ENCODE measurements at places on chromosomes 11 and 22. TPM values are rescaled to one million over a fixed set of nuclear protein-coding genes. Genes with fewer than 3 reads are reported as not detected.

GRCh38 chr11:124724979-124725718 is 14.6 kb upstream of the NRGN start:
- no peak for ATAC-seq

DNA sequence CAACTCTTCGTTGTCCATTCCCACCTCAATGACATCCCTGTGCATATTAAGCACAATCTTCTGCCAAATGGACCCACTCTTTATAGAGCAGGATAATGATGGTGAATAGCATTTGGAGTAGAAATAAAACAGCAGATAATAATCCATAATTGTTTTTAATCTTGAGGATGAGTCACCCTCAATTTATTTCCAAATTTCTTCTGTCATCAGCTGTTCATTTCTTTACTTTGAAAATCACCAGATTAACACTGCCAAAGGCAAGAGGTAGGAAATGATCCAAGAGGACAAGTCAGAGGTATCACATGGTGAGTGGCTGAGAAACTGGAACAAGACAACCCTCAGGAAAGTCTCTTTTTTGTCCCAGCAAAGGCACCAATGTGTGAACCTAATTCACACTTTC is 7.3 kb upstream of the AMBRA1 start:
- no peak for ATAC-seq

GRCh38 chr11:40227730-40228129 is 1231.7 kb downstream of the LRRC4C start:
- no peak for ATAC-seq

The UCP3 gene
- 6.6 TPM for total RNA-seq

- no peak for ATAC-seq
Measured at GRCh38 chr11:62984451-62984991, at the start of gene SLC22A6. Gene SLC22A6 (minus strand): TSS chr11:62984967. CDS start chr11:62984690, 277 bp downstream.

DNA sequence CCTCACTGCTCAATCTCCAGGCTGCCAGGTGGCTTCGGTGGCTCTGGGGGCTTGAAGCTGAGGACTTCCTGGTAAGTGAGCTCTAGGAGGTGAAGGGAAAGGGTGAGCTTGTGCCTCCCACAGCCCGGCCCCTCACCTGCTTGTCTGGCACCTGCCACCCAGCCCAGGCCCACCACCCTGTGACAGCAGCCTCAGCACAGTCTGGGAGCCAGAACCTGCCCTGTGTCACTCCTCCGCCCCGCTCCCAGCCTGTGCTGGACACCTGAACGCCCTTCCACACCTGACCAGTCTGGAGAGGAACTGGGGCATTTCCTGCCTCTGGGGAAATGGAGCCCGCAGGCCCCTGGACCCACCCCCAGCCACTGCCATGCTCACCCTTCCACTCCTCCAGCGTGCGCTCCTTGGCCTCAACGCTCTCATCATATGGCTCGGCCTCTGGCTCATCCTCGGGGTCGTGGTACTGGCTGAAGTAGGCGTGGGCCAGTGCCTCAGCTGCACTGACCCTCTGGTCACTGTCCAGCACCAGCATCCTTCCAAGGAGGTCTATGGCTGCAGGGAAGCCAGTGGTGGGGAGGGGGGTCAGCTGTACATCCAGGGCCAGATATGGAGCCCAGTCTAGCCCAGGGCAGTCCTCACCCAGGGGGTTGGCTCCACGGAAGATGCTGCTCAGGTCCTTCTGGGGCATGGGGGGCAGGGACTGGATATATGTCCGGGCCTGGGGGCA is 3.6 kb upstream of the MAPK12 start:
- no peak for ATAC-seq

- ATAC-seq = no peak
Measured at GRCh38 chr11:122046846-122047245, 69.2 kb downstream of the BLID start.
